ENCODE measurements at places on chromosomes 6 and 20. TPM values are rescaled to one million over a fixed set of nuclear protein-coding genes. Genes with fewer than 3 reads are reported as not detected.

GRCh38 chr6:41641352-41641925, 3.2 kb downstream of the MDFI start:
- DNase-seq: peak; percentile 40

GRCh38 chr6:111087871-111088667, 766 bp downstream of the SLC16A10 start:
- DNase-seq: no peak

GRCh38 chr6:43722920-43723545, 35.4 kb upstream of the MRPS18A start:
- DNase-seq: no peak

DNA sequence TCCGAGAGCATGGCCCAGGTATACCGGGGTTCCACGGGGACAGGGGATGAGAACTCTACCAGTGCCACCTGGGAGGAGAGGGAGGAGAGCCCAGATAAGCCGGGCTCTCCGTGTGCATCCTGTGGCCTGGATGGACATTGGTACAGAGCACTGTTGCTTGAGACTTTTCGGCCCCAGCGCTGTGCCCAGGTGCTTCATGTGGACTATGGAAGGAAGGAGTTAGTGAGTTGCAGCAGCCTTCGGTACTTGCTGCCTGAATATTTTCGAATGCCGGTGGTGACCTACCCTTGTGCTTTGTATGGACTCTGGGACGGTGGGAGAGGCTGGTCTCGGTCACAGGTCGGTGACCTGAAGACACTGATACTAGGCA, 1.3 kb downstream of the TDRD6 start:
- no peak for DNase-seq

- no peak for DNase-seq
Observed at GRCh38 chr20:603116-603640, 6.9 kb downstream of the TCF15 start.

DNA sequence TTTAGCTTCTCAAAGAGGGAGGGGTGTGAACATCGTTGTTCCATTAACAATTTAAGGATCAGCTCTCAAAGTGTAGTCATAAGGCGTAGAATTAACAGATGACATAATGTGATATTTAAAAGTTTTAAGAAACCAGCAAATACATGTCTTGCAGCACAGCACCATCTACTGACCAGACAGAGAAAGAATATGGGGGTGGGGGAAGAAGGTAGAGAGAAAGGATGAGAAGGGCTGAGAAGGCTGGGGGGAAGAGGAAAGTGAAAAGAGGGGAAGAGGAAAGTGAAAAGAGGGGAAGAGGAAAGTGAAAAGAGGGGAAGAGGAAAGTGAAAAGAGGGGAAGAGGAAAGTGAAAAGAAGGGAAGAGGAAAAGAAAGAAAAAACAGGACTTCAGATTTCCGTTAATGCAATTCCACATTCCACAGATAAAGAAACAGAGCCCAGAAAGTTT, 80.9 kb downstream of the HAO1 start:
- no peak for DNase-seq

GRCh38 chr20:5729348-5729747, 20.9 kb upstream of the SHLD1 start:
- DNase-seq: no peak

- DNase-seq: no peak
Observed at GRCh38 chr6:169539176-169539897, 162.5 kb downstream of the WDR27 start.

- DNase-seq: no peak
Observed at GRCh38 chr6:88982720-88983119, 19.3 kb upstream of the RNGTT start.

- no peak for DNase-seq
Observed at GRCh38 chr20:63342561-63343459, 18.3 kb downstream of the CHRNA4 start.

DNA sequence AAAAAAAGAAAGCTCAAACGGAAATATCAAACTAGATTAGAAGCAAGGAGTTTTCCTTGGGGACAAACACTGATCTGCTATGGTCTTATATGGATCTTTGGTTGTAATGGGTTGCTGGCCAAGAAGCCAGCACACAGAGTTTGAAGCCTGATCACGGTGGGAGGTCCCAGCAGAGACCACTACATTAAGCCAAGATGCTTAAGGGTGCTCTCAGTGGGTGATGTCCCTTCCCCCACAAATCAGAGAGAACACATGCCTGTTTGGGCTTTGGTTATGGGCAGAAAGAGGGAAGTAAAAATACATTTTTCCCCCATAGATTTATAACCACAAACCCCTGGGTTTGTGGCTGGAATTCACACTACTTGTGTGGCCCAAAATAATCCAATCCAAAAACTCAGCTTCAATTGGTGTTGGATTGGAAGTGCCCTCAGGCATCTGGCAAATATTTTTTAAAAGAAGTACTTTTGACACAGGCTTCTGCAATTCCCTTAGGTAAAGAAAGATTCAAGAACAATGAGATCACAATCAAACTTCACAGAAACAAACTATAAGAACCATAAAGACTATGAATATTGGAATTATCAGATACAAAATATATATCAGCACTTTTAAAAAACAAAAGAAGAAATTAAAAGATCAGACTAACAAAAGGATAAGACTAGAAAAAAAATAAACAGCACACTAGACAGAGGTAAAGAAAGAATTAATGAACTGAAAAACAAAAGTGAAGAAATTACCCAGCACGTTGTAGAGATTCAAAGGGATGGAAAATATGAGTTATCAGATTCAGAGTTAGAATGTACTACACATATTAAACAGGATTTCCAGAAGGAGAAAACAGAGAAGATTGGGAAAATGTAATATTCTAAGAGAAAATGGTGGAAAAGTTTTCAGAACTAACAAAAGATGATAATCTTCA, 44.7 kb downstream of the ESF1 start:
- no peak for DNase-seq

- no peak for DNase-seq
Observed at GRCh38 chr20:59676126-59676850, 71.9 kb downstream of the PHACTR3 start.

GRCh38 chr6:145372671-145373151, 362.6 kb downstream of the EPM2A start:
- no peak for DNase-seq

GRCh38 chr6:165768961-165769360, 105.9 kb upstream of the PDE10A start:
- no peak for DNase-seq

DNA sequence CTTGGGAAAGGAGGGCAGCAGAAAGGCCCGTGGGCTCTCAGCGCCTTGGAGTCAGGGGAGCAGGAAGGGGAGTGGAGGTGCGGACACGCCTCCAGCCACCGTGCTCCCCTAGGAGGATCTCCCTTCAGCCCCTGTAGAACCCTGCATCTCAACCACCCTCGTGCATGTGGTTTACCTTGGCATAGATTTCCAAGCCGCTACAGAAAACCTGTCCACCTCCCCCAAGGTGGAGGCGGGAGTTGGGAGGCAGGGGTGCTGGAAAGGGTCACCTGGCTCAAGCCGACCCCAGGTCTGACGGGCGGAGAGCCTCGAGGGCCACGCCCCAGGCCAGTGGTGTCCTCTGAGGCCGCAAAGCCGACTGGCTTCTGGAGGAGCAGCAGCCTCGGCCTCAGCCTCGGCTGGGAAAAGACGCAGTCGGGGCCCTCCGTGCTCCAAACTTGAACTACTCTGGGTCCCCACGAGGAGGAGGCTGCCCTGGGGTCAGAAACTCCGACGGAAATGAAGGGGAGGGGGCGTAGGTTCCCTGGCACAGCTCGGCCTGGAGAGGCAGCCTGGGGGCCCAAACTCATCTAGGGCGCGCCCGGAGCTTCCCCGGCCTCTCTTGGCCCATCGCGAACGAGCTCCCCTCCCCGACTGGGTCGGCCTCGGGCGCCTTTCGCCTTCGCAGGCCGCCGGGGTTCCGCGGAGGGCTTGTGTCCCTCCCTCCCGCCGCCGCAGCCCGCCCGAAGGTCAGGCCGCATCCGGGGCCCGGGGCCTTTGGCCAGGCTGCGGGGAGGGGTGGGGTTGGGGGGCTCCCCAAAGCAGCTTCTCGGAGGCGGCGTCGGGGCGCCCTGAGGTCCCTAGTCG, 6.3 kb upstream of the FOXF2 start:
- no peak for DNase-seq

GRCh38 chr6:128713461-128713860, 169.5 kb upstream of the LAMA2 start:
- no peak for DNase-seq

- DNase-seq: no peak
Observed at GRCh38 chr6:144559865-144560593, 274.9 kb downstream of the UTRN start.

DNA sequence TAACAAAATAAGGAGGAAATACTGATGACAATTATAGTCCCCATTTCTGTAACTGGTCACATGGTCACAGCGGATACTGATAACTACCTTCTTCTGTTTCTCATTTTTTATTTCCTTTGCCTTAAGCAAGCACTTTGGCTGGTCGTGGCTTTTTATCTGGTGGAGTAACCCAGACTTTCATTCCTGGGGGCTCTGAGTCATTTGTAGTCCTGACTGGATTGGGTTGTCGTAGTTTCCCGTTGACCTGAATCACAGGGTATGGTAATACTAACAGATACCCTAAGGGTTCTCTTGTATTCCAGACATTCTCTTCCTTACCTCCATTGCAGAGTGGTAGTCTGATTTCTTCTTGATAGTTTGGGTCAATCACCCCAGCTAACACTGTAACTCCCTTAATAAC, 500.3 kb upstream of the ADGRB3 start:
- DNase-seq: no peak

- DNase-seq: peak; percentile 40
Observed at GRCh38 chr20:50318710-50319109, 128.1 kb downstream of the CEBPB start.

DNA sequence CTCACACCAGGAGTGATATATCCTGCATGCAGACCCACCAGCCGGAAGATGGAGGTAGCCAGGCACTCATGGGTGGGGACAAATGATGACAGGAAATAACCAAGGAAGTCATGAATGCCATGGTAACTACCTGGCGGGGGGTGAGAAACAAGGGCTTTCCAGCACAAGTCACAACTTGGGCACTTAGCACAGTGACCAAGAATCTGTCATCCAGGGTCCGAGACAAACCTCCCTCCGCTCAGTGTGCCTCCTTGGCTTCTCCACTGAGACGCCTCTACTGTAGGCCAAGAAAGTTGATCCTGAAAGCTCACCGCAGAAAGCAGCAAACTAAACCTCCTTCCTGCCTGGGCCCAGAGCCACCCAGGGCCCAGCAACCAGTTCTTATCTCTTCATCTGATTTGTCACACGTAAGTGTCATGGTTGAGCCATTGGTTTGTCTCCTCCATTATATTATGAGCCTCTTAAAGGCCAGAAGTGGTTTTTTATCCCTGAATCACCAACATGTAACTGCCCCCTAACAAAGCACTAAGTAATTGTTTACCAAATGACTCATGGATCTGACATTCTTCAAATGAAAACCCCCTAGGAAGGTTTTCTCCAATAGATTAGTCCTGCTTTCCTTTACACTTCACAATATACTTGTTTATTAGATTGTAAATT, 84.3 kb upstream of the TAB2 start:
- DNase-seq: no peak

GRCh38 chr6:81071121-81071520, 681.4 kb downstream of the TENT5A start:
- DNase-seq: no peak

GRCh38 chr6:12233693-12234571, 56.2 kb upstream of the EDN1 start:
- DNase-seq: no peak

DNA sequence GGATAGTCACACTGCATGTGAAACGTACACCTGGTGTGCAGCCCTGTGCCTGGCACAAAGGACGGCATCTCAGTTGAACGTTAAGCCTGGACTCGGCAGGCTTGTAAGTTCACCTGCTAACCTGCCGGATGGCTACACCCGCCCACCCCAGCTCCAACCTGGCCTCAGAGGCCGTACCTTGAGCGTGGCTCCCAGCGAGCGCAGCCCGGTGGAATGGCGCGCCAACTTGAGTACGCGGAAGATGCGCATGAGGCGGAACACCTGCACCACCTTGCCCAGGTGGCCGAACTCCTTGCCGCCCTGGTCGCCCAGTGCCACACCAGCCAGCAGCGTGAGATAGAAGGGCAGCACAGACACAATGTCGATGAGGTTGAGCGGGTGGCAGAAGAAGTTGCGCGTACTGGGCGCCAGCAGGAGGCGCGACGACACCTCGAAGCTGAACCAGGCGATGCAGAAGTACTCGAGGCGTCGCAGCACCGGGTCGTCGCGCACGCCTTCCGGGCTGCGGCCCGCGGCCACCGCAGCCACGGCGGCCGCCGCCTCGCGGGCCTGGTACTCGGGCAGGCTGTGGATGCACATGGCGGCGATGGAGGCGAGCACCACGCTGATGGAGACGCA, 3.3 kb downstream of the KCNS1 start:
- DNase-seq: no peak

- no peak for DNase-seq
Observed at GRCh38 chr6:10587656-10588406, 66.7 kb downstream of the GCNT2 start.

DNA sequence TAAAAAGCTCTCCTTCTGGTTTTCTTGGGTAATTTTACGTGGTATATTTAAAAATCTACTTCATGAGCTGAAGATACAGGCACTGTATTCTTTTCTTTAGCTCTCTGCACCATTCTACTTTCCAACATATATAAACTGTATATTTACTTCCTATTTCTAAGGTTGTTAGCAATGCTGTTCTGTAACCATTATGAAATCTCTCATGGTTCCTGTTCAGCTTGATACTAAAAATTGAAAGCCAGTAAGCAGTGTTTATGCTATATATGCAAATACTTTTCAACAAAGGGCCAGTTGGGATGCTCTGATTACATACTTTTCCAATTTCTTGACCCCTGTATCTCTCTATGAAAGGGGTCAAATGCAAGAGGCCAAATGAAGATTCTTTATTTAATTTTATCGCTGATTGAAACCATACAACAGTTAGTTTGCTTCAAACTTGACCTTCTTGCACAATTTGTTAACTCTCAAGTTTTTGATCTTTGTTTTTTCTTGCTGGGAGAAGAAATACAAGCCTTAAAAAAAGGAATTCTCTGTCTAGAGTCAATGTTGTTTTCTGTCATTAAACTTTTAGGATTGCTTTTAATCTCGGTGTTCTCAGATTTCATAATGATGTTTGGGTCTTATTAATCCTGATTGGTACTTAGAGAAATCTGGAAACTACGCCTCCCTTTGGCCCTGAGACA, 223.2 kb downstream of the PRL start:
- no peak for DNase-seq

Gene ADISSP
- total RNA-seq: 21.1 TPM

Gene SLC13A3
- 5.1 TPM for total RNA-seq

Gene LRFN2
- total RNA-seq: not detected

Gene CDSN
- total RNA-seq: not detected

Gene CABLES2
- 4.2 TPM for total RNA-seq

Gene RSPO4
- total RNA-seq: 1.0 TPM

Gene SAMD10
- 4.1 TPM for total RNA-seq

Gene PAK5
- 0.19 TPM for total RNA-seq

Gene NDRG3
- total RNA-seq: 35.7 TPM

Gene GMNN
- total RNA-seq: 10.2 TPM

Gene HCK
- 19.9 TPM for total RNA-seq

Gene FAM83D
- total RNA-seq: 6.1 TPM

Gene YIPF3
- 78.5 TPM for total RNA-seq

Gene KCNK15
- total RNA-seq: 5.0 TPM

Gene LPA
- total RNA-seq: not detected

Gene CST4
- not detected for total RNA-seq
